ENCODE measurements at places on chromosomes 5 and 9.

- no peak for DNase-seq
Observed at GRCh38 chr5:50934343-50934742, 267.9 kb downstream of the PARP8 start.

DNA sequence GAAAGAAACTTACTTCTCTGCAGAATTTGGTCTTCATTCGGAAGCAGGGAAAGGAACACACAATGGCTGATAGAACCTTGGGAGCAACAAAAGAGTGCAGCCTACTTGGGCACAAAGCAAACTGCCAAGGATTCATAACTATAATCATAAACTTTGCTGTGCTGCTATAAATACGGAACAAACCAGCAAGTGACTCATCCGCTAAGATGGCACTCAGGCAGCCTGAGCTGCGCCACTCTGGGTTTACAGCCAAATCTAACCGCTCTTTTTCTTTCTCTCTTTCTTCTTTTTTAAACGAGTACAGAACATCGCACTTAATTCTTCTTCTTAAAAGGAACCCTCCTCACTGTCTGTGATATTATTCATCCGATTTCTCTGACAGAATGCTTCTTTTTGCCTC, 81.1 kb downstream of the PTPN3 start:
- DNase-seq = no peak

DNA sequence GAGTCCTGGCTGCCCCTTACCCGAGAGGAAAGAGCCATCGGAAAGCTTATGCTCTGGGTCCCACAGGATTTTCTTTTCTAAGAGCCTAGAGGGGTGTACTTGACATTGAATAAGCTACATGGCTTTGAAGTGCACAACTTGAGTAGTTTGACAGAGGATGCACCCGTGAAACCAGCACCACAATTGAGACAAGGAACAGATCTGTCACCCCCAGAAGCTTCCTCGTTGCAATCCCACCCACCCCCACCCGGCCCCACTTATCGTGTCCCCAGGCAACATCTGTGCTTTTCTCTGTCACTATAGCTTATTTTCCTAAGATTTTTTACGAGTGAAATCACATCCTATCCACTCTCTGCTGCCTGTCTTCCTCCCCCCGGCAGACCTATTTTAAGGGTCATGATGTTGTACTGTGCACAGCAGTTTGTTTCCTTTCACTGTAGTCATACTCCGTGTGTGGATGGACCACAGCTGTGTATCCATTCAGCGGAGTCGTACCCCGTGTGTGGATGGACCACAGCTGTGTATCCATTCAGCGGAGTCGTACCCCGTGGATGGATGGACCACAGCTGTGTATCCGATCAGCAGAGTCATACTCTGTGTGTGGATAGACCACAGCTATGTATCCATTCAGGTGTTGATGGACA, 8.8 kb upstream of the FCN2 start:
- DNase-seq = no peak

DNA sequence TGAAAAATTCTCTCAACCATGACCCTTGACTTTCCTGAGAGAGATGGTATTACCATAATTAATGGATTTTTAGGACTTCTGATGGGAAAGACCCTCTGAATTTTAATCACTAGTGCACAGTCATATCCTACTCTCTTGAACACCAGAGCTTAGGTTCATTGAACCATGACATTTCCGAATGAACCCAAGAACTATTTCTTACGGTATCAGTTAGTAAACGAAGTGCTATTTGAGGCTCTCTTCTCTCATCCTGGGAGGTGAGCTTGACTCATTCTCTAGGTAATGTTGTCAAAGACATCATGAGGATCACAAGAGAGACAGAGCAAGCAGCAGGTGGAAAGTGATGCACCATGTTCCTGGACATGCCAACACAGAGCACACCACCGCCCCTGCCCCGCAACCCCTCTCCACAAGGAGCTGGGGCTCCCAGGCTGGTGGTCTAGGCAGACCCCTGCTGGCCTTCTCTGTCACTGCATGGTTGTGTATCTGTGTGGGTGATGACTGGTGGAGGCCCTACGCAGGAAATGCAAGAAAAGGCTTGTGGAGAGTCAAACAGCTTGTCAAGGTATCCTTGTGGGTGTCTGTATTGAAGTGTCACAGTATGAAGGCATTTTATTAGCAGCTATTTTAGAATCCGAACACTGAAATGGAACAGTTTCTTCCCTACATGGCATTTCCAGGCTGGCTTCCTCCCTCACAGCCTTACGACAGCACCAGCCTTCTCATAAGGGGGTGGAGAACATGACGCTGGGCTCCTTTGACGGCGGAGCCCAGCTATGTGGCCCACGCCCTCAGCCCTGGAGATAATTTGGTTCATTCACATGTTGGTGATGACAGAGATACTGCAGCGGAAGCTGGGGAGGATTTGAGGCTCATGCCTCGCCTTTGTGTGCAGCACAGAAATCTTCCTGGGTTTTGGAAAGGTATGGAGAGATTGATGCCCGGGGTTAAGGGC, 297.6 kb downstream of the NTRK2 start:
- DNase-seq = no peak

- DNase-seq = no peak
Observed at GRCh38 chr5:23675456-23675855, 168.0 kb downstream of the PRDM9 start.

GRCh38 chr5:174425964-174426290, 298.5 kb upstream of the MSX2 start:
- DNase-seq = no peak

DNA sequence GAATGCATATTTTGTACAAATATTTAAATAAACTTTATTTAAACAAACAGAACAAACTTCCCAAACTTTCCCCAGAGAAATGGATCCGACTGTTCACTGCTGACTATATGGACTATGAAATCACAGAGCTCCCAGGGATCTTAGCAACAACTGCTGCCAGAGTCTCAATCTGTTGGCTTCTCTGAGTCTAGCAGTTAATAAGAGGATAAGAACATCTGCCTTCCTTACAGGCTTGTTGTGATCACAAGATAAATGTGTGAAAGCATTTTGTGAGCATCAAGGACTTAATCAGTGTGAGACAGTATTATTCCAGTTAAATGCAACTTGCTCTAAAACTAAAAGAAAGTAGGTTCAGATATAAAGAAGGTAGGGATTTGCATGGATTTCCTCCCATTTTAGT, 31.4 kb upstream of the MYOT start:
- no peak for DNase-seq

- no peak for DNase-seq
Observed at GRCh38 chr5:2701592-2701991, 49.9 kb downstream of the IRX2 start.

DNA sequence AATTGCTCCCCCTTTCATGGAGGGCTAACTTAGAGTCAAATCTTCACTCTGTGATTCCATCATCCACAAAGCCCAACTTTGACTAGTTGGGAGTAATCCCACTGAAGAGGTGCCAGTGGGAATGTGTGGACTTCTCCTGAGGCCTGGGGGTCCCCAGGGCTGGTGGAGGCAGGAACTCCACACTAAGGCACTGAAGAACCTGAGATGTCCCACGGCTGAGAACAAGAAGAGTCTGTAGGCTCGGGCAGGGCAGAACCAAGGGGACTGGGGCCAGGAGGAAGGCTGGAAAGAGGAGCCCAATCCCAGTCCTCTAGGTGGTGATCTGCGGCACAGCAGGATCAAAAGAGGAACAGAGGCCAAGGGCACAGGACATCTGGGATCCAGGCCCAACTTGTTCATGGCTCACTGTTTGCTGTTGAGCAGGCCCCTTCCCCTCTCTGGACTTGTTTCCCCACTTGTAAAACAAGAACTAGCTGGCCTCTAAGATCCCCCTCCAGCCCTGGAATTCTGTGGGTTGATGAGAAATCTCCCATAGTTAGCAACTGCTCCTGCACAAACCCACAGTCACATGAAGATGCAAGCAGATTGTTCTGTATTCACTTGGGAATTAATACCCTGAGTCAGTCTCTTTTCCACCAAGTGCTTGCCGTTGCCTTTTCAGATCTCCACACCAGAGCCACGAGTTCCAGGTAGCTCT, 32.7 kb upstream of the ALDH1B1 start:
- no peak for DNase-seq

DNA sequence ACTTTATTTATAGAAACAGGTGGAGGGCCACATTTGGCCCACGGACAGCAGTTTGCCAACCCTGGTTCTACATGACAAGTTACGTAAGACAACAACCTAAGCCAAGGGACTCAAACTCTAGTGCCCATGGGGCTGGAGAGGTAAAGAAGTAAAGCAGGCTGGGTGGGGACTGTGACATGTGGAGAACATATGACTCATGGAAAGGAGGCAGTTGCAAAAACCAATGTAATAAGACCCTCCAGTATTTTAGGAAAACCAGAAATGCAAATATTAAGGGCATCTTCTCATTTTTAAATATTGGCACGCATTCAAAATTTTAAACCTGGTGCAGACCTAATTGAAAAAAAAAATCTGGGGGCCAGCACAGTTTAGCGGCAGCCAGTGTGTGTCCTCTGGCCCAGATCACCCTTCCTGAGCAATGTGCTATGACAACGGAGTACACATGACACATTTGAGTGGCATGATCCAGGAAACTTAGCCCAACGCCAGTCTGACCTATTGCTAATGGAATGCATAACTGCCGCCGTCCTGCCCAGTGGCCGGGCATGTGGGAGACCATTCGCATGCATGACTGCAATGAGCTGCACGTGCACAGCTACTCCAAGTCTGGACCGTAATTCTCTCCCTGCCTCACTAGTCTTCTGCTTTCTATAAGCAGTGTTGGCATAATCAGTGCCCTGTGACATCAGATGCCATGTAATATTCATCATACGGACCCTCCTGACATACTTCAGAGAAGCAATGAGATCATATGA, 97.2 kb downstream of the SH3TC2 start:
- DNase-seq = no peak

- DNase-seq = no peak
Observed at GRCh38 chr5:137313526-137314175, 185.5 kb downstream of the SPOCK1 start.

- DNase-seq = no peak
Observed at GRCh38 chr5:94240993-94241651, 377.3 kb downstream of the KIAA0825 start.

DNA sequence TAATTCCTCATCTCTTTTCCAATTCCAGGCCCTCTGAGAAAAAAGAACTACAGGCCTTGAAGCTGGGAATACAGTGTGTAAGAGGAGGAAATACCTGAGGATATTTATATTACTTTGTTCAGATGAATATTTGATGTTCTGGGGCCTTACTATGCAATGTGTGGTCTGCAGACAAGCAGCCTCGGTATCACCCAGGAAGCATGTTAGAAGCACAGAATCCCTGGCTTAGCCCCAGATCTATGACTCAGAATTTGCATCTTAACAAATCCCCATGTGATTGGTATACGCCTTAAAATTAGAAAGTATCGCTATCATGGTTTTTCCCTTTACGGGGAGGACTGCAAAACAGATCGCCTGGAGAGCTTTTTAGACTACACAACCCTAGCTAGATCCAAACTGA, 121.0 kb downstream of the JAKMIP2 start:
- DNase-seq = no peak

DNA sequence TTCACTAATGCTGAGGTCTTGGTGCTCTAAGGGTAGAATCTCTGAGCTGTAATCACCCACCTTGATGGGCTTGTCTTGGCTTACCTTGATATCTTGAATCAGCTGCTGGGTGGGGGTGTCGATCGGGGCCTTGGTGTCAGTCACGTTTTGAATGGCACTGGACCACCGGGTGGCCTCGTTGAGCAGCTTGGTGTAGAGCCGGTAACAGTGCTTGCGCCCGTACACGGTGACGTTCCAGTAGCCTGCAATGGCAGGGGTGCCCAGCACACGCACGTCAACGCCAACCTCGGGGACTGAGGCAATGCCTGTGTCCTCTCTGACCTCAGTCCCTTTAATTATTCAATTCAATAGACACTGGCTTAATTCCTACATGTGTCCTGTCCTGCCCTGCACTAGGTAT, 63.1 kb upstream of the RETREG1 start:
- no peak for DNase-seq

DNA sequence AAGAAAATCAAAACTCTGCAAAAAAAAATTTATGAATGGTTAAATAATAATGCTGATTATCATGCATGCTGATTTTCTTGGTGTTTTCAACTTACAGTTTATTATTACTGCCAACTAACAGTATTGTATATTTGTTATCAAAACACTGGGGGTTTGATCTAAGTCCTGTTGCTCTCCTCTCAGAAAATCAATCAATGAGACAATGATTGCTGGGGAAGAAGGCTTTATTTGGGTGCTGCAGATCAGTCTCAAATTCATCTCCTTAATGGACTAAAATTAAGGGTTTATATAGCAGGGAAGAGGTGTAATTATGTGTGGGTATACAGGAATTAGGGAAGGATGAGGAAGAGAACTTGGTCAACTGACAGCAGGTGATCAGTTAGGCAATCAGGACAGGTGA, 565.5 kb upstream of the CDH6 start:
- no peak for DNase-seq

DNA sequence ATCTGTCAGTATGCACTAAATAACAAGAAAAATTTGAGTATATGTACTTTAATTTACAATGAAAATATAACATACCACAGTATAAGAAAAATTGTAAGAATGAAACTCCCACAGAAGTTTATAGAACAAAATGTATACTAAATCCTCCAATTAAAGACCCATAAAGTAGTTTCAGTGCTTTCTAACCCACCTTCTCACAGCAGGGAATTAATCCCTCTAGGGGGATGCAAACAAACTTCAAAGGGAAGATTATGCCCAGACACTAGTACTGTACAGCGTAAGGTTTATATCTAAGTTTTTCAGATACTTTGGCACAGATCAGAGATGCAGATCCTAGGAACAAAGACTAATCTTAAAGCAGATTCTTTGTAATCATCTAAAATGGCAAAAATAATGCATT, 57.2 kb downstream of the DENND1A start:
- DNase-seq = no peak

GRCh38 chr9:76720245-76720644, 44.0 kb upstream of the PCA3 start:
- DNase-seq = no peak

DNA sequence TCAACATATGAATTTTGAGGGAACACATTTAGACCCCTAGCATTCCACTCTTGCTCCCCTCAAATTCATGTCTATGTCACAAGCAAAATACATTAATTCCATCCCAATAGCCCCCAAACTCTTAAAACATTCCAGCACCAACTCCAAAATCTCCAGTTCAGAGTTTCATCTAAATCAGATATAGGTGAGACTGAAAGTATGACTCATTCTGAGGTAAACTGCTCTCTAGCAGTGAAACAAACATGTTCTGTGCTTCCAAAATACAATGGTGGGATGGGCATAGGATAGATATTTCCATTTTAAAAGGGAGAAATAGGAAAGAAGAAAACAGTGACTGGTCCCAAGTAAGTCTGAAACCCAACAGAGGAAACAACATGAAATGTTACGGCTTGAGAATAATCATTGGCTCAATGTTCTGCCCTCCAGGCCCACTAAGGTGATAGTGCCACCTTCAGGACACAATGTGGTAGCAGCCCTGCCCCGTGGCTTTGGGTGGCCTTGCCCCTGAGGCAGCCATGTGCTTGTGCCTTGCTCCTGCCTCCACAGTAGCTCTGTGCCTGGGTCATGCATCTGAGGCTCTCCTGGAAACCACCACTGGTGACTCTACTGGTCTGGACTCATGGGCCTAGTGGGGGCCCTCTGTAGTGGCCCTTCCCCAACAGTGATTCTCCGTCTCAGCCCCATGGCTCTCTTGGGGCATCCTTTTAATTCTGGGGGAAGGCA, 36.4 kb upstream of the IPPK start:
- no peak for DNase-seq

- no peak for DNase-seq
Observed at GRCh38 chr9:113309204-113309813, 6.1 kb upstream of the RNF183 start.
